Epithelial cell of esophagus (primary cell): ENCODE measurements at places on chromosomes 16 and 17.

DNA sequence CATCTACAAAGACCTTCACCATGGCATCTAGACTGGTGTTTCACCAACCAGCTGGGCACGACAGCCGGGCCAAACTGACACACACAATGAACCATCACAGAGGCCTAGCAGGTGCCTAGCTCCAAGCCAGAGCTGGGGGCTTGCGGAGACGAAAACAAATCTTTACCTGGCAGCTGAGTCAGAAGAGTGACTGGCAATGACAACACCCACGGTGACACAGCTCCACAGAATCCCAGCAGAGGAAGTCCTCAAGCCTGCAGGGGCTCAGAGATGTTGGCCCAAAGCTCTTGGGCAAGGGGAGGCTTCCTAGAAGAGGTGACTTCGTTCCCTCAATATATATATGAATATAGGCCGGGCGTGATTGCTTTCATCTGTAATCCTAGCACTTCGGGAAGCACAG lies 5.1 kb downstream of the MMP25 start:
- no peak for DNase-seq

GRCh38 chr17:77328823-77329740 lies 188.3 kb downstream of the SEC14L1 start:
- no peak for DNase-seq

DNA sequence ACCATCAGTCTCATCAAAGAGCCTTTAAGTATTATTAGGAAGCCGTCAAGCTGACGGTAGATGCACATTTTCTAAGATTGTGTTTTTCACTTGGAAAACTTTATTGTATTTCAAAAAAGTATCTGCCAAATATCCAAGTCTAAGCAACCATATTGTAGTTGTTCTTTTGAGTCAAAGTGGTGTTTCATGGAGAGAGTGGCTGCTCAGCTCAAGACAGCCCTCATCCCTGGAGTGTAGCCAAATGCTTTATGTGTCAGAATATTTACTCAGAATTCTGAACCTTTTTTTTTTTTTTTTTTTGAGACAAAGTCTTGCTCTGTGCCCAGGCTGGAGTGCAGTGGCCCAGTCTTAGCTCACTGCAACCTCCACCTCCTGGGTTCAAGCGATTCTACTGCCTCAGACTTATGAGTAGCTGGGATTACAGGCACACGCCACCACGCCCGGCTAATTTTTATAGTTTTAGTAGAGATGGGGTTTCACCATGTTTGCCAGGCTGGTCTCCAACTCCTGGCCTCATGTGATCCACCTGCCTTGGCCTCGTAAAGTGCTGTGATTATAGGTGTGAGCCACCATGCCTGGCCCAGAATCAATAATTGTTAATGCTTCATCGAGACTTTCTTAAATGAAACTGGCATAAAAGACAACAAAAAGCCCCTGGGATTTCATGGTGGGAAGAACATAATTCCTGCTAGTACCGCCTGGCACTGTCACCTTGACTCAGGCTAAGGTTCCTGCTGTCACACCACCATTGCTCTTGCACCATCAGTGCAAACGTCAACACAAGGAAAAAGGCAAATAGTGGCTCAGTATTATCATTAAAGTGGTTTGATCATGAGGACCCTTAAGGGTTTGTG lies 45.5 kb downstream of the PRKCA start:
- peak; percentile 54 for DNase-seq

GRCh38 chr17:225551-225950 lies 44.1 kb upstream of the DOC2B start:
- no peak for DNase-seq

GRCh38 chr17:40027614-40028012 lies 12.4 kb downstream of the CSF3 start:
- DNase-seq = no peak

DNA sequence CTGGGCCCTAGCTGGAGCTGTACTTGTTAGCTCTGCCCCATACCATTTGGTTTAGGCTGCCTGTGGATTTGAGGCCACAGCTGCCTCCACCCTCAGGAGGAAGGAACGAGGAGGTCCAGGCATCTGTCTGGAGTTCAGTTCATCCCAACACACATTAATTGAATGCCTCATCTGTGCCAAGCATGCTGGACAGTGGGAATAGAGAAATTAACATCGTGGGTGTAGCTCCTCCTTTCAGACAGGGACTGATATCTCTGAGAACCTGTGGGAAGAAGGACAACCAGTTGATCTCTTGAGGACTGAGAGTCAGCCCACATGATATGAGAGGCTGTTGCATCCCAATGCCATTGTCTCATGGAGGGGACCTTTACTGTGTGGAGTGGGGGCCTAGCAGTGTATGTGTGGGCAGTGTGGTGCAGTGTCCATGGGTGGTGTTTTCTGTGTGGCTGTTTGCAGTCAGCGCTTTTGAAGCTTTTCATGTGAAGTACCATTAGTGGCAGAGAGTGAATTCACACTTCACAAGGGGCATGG lies 29.4 kb upstream of the DDX52 start:
- DNase-seq = no peak

- no peak for DNase-seq
Observed at GRCh38 chr17:67562005-67562404, 155.7 kb upstream of the NOL11 start.

DNA sequence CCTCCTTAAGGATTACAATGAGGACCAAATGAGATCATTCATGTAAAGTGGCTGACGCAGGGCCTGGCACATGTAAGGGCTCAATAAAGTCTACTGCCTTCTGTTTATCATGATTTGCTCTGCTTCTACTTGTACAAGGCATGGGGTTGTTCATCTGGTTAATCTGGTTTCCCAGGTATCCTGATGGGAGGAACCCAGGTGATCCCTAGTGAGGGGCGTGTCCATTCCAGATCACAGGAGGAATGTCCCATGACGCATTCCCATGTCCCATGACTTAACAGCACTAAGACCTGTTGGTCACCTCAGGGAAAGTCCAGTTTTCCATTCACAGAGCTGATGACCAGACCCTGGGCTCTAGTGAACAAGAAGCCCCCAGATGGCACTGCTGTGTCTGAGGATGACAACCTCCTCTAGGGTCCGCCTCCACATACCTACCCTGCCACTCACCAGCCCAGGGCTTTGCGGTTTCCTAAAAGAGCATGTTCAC lies 11.5 kb upstream of the TPPP3 start:
- DNase-seq = peak; percentile 100

GRCh38 chr17:80082403-80083135 lies 18.8 kb upstream of the GAA start:
- peak; percentile 75 for DNase-seq

DNA sequence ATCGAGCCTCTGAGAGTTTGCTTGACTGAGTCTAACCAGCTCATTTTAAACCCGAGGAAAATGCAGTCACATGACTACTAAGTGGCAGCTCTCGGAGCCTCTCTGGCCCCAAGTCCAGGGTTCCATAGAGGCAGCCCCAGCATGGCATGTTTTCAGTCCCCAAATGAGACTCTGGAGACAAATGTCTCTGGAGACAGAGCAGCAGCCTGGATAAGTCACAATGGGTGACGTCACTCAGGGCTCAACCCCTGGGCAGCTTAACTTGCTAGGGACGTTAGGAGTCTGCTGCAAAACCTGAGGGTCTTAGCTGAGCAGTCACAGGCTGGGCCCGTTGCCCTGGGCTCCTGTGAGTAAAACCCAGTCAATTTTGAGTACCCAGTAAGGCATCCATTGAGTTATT lies 6.9 kb upstream of the STH start:
- no peak for DNase-seq

GRCh38 chr16:9061358-9061813 lies 30.1 kb upstream of the HAPSTR1 start:
- peak; percentile 29 for DNase-seq

DNA sequence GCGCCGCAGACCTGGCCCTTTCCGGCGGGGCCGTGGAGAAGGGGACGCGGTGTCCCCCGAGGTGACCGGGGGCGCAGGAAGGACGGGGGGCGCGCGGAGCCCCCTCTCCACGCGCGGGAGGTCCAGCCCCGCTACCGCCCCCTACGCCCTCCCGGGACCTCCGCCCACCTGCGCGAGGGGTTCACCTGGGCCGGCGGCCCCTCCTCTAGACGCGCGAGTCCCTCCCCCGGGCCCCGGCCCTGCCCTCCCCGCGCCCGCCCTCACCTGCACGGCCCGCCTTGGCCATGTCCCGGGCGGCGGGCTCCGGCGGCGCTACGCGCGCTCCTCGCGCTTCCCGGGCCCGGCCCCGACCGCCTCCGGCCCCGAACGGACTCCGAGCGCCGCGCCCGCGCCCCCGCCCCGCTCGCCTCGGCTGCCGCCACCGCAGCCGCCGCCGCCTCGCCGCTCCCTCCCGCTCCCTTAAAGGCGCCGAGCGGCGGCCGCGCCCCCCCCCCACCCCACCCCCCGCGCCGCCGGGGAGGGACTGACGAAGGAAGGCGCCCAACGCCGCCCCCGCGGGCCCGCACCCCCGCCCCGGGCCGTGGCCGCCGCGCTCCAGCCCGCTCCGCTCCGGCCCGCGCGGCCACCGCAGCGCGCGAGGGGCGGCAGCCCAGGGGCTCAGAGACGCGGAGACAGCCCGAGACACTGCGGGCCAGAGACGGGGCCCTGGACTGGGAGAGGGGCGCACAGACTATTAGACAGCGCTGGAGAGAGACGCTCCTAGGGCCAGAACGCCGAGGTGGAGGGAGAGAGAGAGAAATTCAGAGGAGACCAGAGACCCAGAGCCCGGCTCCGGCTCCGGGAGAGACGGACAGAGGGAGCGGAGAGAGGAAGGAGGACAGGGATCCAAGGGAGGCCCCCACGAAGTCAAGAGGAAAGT lies at the start of gene PITPNM3:
Gene PITPNM3, minus strand, starts transcription at position 435 of the 919 bp plus-strand sequence. Its CDS starts 149 bp downstream, at position 286.
- DNase-seq = peak; percentile 43

GRCh38 chr16:54780266-54780665 lies 150.4 kb upstream of the IRX5 start:
- no peak for DNase-seq

GRCh38 chr17:79023886-79024771 lies at the start of gene C1QTNF1:
TSS of gene C1QTNF1 (plus strand) at chr17:79024169. CDS start at chr17:79043969, 19,800 bp downstream.
- peak; percentile 30 for DNase-seq

- DNase-seq = peak; percentile 57
Observed at GRCh38 chr17:3944485-3945388, 19.5 kb downstream of the ATP2A3 start.

GRCh38 chr17:31099016-31099415 lies 4.2 kb downstream of the NF1 start:
- no peak for DNase-seq

DNA sequence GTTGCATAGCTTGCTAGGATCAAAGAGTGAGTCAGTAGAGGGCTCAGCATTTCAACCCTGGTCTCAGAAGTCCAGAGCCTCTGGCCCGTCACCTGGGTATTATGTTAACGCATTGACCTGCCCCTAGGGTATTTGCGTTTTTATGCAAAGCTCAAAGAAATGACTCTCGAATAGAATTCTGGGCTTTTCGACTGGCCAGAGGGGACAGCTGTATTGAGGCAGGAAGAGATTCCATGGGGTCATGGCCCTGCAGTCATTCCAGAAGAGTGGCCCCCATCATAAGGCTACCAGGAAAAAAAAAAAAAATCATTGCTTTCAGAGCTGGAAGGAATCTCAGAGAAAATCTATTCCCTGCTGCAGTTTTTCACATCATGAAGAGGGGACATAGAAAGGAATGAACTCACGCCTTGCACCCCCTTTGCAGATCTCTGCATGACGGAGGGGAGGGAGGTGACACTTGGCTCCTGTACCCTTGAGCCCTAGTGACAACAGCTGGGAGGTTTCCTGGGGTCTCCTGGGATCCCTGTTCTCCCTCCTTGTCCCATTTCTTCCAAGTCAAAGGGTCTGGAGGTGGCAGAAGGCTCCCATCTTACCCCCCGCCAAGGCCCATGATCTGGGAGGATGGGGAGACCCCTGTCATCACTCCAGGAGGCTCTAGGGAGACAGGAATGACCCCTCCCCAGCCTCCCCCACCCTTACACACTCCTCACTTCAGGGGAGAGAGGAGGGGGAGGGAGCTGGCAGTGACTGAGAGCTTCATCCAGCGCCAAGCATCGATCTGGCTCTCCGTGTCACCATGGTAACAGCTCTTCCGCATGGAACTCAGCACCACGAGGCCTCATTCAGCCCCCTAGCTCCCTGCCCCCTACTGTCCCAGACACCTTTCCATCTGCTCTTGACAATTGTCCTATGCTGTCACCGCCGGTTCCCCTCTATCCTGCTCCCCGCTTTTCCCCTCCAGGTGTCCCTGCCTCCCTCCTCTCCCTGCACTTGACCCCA lies 35.8 kb downstream of the GP2 start:
- DNase-seq = no peak

DNA sequence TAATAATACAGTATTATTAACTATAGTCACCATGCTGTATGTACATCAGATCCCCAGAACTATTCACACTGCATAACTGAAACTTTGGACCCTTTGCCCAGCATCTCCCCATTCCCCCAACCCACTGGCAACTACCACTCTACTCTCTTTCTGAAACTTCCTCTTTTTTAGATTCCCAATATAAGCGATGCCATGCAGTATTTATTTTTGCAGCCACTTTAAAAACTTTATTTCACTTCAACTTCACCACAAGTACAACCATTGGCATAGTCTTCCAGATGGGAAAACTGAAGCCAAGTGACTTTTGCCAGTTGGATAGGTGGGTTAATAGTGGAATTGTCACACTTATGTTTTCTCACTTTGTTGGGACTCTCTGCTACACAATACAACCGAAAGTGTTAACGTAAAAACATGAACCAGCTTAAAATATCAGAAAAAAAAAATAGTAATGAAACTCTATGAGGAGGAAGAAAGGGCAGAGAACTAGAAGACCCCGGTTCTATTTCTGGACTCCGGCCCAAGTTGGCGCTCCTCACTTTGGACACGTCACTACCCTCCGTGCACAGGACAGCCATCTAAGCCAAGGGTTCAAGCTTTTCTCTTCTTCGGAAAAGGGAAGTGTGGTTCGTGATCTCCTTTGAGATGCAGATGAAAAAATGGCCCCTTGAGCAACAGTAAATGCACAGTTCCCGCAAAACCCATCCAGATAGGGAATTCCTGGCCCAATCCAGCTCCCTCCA lies 743 bp downstream of the SHCBP1 start:
- DNase-seq = peak; percentile 22

DNA sequence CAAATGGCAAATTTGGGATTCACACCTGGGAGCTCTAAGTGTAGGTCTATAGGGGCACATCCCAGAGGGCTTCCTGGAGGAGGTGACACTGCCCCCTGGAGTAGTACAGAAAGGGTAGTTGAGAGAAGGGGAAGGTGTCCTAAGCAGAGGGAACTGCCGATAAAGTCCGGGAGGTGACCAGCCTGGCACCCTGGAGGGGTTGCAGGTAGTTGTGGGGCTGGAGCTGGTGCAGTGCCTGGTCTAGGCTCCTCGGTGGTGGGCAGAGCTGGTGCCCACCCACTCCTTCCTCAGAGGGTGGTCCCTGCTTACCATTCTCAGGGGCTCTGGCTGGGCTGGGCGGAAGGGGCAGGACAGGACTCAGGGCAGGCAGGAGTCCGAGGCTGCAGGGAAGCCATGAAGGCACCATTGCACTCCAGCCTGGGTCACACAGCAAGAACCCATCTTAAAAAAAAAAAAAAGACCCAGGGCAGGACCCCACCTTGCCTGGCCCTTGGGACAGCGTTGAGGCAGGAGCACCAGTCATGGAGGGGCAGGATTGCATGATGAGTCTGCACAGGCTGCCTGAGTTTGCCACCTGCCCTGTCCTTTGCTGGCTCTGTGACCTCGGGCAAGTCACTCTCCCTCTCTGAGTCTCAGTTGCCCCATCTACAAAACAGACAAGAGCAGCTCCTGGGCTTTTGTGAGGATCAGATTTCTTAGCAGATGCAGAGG lies 43.8 kb downstream of the LAT start:
- DNase-seq = no peak
